Stimulated activated CD4-positive, alpha-beta T cell treated with anti-CD3 and anti-CD28 coated beads, TNF-alpha, amount 100 ng/mL, for 4 hours (primary cell): ENCODE measurements at places on chromosomes 6 and 20.

- no peak for DNase-seq
Measured at GRCh38 chr20:33018169-33018931, 10.8 kb downstream of the BPIFB2 start.

DNA sequence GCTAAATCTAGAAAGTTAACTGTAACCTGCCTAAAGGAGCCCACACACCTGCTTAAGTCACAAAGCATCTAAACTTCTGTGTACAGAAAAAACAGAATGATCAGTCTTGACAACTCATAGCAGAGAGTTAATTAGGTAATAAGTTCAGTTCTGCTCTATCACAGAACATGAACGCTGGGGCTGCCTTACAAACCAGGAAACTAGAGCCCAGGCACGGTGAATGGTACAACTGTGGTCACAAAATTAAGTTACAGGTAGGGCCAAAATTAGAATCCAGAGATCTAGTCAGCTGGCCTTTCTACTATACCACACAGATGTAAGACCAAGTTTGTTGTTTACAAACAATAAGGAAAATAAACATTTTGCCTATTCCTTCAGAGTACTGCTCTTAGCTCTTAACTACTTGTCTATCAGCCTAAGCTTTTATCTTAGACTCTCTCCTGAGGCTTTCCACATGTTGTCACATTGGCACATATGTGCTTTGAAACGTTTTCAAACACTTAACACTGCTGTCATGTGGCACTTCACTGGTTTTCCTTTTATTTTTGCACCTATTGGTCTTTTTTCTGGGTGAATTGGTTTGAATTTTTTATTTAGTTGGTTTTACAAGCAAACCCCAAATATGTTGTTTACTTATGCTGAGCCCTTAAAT lies 75.7 kb downstream of the SIM1 start:
- DNase-seq: no peak

DNA sequence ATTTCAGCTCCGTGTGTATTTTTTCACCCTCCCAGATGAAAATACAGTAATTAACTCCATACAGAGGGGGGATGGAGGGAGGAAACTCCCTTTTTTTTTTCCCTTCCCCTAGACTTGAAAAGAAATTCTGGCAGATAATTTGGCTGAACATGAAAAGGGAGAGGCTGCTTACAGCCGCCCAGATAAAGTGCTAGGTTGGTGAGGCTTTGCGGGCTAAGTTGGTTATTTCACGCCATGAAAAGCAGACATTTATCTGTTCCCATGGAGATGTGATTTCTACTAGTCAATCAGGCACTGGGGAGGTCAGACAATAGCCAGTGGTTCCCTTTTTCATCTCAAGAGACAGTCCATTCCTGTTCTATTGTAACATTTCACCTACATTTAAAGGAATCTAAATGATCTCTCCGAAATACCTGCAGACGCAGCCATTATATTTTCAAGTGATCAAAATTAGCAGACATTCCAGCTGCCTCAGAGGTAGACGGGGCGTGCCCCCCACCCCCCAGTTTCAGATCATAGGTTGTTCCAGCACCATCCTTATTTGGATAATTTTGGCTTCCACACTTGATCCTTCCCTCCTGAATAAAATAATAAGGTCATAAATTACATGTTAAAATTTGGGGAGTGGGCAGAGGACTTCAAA lies 143.9 kb upstream of the ZNF217 start:
- DNase-seq: no peak

- DNase-seq: no peak
Measured at GRCh38 chr20:890666-891057, 25.5 kb downstream of the ANGPT4 start.

GRCh38 chr6:68575765-68576439 lies 59.2 kb upstream of the ADGRB3 start:
- DNase-seq: no peak

DNA sequence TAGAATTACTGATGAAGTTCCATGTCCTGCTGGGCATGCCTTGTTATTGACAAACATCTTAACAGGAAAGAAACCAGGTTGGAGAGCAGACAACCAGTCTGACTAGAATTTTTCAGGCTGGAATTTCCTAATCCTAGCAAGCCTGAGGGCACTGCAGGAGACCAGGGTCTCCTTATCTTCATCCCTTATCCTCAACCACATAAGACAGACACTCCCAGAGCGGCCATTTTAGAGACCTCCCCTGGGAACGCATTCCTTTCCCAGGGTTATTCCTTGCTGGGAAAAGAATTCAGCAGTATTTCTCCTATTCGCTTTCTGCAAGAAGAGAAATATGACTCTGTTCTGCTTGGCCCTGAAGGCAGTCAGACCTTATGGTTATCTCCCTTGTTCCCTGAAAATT lies 803.7 kb downstream of the GRIK2 start:
- no peak for DNase-seq

DNA sequence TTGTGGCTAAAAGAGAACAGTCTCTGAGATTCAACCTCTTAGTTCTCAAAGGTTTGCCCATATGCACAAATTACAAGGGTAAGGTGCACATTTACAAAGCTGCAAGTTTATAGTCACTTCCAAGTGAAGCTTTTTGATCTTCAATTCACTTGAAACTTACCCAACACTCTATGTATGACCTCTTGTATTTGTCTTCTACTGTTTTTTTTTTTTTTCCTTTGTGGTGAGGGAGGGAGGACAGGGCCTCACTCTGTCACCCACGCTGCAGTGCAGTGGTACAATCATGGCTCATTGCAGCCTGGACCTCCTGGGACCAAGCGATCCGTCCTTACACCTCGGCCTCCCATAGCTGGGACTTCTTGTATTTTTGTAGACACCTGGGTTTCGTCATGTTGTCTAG lies 4.5 kb upstream of the FOXO3 start:
- DNase-seq: no peak

DNA sequence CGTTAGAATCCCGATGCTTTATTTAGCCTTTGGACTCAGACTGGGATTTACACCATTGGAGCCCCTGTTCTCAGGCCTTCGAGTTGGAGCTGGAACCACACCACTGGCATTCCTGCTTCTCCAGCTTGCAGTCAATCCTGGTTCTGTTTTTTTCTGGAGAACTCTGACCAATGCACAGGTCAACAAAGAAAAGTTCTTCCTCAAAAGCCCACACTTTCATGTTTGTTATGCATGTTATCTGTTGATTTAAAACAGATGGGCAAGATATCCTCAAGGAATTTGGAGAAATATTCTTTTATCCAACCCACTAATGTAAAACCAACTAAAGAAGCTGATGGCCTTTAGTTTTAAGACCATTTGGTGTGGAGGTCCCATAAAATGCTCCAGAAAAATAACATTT lies 205.7 kb downstream of the ANKRD60 start:
- no peak for DNase-seq

- no peak for DNase-seq
Measured at GRCh38 chr6:93059911-93060310, 359.4 kb downstream of the EPHA7 start.
